ENCODE measurements at places on chromosomes 4 and X. TPM values are rescaled to one million over a fixed set of nuclear protein-coding genes. Genes with fewer than 3 reads are reported as not detected.

GRCh38 chrX:10971176-10971575 is 140.0 kb upstream of the HCCS start:
- peak; percentile 76 for DNase-seq

GRCh38 chr4:124806403-124806802 is 93.9 kb upstream of the ANKRD50 start:
- peak; percentile 89 for DNase-seq

- DNase-seq, result no peak
Measured at GRCh38 chrX:70169281-70169680, 8.0 kb upstream of the DGAT2L6 start.

Gene PAK3
- total RNA-seq, result 0.61 TPM

Gene PABPC1L2B
- total RNA-seq, result not detected
